ENCODE measurements at places on chromosomes 4 and X.
A peak's percentile ranks its signal among the peaks of the same experiment; 100 is the strongest.

- no peak for DNase-seq
These were observed 19.3 kb upstream of the CLNK start for GRCh38 chr4:10703766-10704429.

GRCh38 chr4:130233377-130234047, 1137.6 kb downstream of the C4orf33 start:
- DNase-seq: no peak

GRCh38 chr4:67580577-67580976, 22.1 kb downstream of the STAP1 start:
- DNase-seq: no peak

DNA sequence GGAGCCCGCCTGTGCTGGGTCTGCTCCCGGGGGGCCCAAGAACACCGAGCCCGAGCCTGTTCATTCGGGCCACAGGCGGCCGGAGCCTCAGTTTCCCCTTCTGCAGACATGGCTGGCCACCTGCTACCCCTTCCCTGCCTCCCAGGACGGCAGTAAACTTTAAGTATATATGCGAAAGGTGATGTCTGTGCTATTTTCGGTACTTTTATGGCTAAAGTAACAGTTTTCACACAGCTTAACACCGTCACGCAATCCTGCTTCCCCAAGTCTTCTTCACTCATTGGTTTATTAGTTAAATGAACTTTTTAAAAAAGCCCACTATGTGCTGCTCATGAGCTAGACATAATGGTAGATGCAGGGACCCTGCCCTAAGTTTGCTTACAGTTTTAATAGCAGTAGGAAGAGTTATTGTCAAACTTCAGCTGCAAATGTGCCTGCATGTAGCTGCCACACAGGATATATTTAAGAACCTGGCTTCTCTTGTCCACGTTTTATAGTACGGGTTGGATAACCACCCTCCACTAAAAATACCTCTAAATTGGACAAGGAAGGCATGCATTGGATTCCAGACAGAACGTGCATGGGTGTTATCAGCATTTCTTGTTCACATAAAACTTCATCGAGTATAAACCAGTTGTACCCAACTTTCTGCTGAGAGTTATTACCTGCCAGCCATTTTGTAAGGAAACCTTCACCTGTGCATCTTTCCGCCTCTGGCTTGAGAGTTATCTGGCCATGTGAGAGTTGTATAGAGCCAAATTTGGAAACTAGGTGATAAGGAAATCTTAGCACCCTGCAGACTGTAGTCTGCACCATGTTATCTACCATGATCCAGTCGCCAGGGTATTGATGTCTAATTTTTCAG, 741 bp downstream of the ANAPC4 start:
- no peak for DNase-seq

DNA sequence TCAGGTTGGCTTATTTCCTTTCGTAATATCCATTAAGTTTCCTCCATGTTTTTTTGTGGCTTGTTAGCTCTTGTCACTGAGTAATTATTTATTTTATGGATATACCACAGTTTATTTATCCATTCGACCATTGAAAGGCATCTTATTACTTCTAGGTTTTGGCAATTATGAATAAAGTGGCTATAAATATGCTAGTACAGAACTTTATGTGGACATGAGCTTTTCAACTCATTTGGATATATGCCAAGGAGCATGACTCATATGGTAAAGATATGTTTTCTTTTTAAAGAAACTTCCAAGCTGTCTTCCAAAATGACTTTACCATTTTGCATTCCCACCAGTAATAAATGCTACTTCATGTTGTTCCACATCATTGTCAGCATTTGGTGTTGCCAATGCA, 803.6 kb downstream of the GLUD2 start:
- DNase-seq: peak; percentile 65

GRCh38 chr4:56372774-56373173, 14.5 kb downstream of the AASDH start:
- DNase-seq: no peak

DNA sequence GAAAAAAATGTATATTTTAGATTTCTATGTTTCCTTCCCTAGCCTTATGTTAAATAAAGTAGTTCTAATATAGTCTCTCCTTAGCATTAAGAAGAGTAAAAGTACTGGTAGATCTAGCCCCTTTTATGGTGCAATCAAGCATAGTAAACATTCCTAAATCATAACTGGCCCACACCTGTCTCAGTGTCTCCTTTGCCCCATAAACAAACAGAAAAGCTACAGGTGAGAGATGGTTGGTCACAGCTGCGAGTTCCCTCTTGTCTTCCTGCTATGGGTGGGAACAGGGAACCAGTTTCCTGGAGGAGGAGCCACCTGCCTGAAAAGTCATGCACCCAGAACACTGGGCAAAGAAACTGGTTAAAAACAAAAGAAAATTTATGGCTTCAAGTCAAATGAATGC, 16.6 kb downstream of the SOWAHB start:
- DNase-seq: no peak

- DNase-seq: no peak
These were observed 66.6 kb downstream of the MTMR1 start for GRCh38 chrX:150759568-150760416.

DNA sequence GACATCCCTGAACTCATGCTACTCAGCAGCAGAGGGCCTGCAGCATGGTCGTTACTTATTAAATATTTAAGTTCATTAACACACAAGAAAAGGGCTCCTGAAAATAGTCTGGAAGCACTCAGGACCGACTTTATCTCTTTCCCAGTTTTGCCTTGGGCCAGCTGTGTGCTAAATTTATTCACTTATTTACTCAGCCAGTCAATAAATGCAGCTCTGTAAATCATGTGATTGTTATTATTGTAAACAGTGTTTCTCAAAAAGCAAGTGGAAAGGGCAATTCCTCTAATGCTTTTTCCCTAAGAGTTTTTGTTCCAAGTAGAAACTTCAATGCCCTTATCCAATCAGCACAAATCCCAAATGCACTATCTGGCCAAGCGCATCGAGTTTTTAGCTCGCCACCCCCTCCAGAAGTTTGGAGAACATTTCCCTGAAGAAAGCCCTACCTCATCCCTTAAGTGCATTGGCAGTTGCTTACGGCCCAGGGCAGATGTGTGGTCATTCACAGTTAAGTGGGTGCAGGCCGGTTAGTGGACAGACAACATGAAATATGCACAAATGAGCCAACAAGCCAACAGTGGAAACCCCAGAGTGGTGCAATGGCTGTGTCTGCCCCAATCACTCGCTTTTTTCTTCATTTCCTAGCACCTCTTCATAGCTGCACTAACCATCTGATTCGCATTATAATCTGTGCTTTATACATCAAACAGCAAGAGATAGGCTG, 125.8 kb downstream of the SMIM20 start:
- peak; percentile 45 for DNase-seq

DNA sequence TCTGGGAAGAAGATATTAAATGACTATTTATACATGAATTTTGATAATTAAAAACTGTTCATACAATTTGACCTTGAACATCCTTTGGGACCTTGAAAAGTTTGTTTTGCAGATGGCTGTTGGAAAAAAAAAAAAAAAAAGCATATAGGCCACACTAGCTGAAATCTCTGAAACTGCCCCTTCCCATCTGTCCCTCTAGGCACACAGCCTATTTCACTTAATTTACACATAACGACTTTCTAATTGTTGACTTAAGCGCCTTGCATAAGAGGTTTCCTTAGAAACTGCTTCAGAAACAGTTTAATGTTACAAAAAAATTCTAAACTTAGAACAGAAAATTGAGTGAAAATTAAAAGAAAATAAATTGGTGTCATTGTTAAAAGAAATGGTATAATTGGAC, 131.0 kb downstream of the COX18 start:
- DNase-seq: no peak

DNA sequence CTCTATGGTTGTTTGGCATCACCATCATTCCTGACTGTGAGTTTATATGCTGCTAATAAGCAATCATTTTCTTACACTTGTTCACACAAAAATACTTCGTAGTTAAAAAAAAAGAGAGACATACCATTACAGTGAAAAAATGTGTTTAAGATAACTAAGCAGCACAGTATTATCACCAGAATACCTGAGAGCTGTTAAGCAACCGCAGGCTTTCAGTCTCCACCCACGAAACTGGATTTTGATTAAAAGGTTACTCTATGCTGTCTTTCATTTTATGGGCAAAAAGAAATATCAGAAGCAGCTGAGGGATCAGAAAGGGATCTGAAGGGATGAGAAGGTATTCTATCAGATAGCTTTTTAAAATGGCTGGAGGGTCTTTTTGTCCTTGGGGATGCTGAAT, 148.3 kb downstream of the NEK1 start:
- DNase-seq: no peak

DNA sequence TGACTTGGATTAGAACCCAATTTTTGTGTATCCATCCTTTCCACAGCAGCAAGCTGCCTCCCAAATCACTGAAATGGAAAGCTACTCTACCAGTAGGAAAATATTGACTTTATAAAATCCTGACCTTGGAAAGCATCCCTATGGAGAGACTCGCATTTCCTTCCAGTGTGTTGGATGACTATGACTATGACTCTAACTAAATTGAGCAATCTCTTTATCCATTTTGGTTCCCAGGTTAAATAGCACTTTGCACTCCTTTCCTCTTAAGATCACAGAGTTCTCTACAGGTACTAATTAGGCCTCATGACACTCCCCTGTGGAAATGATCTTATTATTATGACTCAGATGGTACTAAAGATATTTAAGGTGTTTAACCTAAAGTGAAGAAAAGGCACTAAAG, 431.8 kb downstream of the PPARGC1A start:
- no peak for DNase-seq
